GM18507 (cell line): ENCODE measurements at places on chromosomes 4 and X.

DNA sequence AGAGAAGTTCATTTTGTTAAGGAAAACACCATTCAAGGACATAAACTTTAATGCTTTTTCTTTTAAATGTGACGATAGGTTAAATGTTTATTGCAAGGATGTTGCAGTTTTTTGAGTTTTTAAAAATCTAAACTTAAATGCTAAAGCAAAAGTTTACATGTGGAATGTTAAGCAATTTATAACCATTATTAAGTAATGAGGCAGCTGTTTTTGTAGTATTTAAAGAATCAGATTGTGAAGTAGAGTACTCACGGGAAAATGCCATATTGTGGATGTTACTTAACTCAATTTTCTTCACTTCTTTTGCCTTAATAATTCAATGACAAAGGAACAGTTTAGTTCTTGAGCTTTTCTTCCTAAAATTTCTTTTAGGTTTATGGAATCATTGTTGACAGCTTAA lies 43.5 kb downstream of the UBE2K start:
- no peak for DNase-seq

- DNase-seq = no peak
Measured at GRCh38 chr4:24210332-24210902, 320.6 kb upstream of the PPARGC1A start.

DNA sequence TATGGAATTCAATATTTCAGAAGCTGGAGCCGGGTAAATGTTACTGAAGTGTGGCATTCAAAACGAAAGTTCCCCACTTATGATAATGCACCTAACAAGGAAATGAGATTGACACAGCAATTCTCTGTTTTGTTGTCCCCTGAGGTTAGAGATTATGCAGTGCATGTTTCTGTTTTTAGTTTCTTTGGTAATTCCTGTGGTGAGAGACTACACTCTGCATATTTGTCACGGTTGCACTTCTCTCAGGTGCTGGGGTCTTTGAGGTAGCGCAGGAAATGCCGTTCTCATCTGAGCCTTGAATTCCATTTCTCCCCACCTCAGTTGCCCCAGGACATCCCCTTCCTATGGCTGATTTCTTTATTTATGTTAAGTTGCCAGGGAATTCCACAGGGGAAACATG lies 15.3 kb upstream of the BEND4 start:
- DNase-seq = peak; percentile 42

DNA sequence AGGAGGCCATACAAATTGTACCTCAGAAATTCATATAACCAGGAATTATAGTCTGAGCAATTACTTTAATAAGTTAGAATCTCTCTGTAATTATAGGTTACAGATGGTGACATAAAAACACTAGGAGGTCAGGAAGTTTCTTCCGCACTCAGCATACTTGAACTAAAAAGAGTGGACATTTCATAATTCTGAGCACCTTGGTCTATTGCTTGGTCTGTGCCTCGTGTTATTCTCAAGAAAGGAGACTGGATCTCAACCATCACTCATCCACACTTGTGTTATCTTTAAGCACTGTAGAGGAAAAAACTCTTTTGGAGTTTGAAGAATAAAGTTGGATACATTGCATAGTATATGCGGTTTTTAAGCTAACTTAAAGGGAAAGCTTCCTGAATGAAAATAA lies 91.1 kb downstream of the SYNPO2 start:
- DNase-seq = no peak

DNA sequence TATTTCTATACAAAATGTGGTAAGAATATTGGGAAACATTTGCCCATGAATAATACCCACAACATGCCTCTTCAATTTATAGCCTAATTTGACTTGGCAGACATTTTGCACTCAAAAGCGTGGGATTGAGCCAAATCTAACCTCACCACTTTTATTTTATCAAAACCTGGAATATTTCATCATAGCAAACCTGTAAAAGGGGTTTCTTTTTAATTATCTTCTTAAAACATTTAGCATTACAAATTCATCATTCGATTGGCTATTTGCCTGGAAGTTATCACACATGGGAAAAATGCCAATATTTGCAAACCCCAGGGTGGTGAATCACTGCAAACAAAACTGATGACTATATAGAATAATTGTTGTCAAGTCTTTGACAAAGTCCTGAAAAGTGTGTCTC lies 56.2 kb downstream of the VCX3B start:
- no peak for DNase-seq

DNA sequence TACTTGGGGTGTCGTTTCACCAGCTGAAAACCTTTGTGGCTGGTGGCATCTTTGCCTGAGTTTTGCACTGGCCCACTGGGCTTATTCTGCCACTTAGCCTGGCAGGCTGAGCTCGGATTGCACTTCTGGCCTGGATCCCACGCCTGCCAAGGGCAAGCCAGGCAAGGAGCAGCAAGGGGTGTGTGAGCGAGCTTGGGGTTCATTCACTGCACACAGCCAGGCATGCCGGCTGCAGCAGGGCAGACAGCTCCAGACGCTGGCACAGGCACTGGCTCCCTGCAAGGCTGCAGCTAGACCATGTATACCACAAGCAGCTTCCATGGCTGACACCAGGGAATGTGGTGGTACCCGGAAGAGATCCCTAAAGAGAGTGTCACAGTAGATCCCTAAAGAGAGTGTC lies 476.3 kb downstream of the EPHA5 start:
- no peak for DNase-seq

DNA sequence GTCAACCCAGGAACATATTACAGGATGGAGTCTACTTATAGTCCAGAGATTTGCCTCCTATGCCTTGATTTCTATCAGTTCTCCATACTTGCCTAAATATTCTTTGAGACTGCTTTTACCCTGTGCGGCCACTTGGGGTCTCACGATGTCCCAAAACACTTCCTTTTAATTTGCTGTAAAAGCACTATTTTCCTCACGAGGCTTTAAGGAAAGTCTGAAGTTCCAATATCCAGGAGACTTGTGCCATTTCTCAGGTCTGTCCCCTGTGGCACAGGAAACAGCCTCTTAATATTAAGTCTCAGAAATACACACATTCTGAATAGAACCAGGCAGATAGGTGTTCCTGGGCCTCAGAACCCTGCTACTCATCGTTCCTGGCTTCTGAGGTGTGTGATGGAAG lies 142.9 kb downstream of the TMEM164 start:
- DNase-seq = no peak

GRCh38 chr4:95729596-95729995 lies 110.3 kb upstream of the PDHA2 start:
- DNase-seq = no peak

DNA sequence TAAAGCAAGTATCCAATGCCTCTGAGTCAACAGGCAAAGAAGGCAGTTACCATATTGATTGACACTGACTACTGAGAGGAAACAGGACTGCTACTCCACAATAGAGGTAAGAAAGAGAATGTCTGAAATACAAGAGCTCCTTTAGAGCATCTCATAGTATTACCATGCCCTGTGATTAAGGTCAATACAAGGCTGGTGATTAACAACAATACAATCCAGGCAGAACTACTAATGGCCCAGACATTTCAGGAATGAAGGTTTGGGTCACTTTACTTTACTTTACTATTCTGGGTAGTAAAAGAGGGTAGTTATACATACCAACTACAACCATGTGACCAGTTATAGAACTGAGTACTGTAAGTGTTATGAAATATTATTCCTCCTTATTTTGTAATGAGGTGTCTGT lies 44.5 kb downstream of the BRWD3 start:
- DNase-seq = no peak

DNA sequence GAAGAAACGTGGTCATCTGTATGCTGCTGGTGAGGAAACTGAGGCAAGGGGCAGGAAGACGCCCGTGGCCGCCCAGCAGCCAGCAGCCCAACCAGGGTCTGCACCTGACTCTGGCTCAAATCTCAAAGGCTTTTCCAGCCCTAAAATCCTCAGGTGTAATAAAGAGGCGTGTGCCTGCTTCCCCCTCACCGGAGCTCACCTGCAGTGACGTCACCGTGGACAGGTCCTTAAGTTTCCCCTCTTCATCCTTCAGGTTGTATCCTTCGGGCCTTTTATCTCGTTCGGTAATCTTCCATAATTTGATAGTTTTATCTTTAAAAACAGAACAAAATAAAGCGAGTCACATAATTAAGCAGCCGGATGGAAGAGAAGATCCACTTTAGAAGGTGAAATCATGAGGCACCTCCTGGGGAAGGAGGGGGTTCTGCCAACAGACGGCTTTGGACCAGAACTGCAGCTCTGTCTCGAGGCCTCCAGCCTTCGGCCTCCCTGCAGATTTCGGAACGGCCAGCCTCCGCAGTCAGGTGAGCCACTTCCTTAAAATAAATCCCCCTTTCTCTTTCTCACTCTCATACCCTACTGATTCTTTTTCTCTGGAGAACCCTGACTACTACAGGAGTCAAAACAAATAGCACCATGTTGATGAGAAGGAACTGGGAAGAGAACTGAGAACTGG lies 96.7 kb downstream of the PPP2R2C start:
- no peak for DNase-seq

DNA sequence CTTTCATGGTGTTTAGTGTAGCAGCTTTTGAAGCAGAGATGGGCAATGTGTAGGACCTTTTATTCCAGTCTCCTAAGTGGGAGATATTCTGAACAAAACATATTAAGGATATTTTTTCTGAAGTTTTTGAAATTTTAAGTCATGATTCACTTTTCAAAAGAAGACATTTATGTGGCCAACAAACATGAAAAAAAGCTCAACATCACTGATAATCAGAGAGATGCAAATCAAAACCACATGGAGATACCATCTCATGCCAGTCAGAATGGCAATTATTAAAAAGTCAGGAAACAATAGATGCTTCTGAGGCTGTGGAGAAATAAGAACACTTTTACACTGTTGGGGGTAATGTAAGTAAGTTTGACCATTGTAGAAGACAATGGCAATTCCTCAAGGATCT lies 76.0 kb downstream of the FAT4 start:
- no peak for DNase-seq

DNA sequence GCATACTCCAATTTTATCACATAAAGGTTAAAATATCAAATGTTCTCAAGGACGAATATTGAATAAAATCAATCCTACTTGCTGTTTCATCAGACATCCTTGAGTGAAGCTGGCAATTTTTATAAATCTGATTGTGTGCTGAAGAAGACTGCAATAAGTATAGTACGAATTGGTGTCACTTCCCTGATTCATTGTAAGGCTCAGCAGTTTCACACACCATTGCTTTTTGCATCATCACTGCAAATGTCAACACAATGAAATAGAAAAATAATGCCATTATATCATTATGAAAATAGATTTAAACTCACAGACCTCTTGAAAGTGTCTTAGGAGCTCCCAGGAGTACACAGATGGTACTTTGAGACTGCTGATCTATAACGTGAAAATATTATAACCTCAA lies 172.5 kb downstream of the ANKRD50 start:
- DNase-seq = no peak

GRCh38 chr4:16029262-16029661 lies 54.6 kb downstream of the PROM1 start:
- no peak for DNase-seq

- DNase-seq = no peak
Measured at GRCh38 chrX:111504941-111505340, 6.5 kb upstream of the SERTM2 start.

DNA sequence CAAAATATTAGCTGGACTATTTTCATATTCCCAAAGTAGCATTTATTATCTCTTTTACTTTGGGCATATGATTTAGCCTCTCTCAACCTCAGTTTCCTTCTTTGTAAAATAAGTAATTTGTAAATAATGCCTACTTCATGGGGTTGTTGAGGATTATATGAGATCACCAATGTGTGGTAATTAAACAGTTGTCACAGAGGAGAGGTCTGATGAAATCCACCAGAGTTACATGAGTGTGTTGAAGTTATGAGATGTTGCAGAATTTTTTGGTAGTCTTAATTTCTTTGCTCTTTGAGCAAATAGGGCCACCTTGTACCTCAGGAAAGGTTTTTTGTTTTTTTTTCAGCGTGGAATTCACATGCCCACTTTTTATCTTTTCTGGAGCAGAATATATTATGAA lies 1.4 kb downstream of the COX7B start:
- no peak for DNase-seq

- DNase-seq = no peak
Measured at GRCh38 chr4:68874507-68874906, 58.7 kb downstream of the UGT2B10 start.

DNA sequence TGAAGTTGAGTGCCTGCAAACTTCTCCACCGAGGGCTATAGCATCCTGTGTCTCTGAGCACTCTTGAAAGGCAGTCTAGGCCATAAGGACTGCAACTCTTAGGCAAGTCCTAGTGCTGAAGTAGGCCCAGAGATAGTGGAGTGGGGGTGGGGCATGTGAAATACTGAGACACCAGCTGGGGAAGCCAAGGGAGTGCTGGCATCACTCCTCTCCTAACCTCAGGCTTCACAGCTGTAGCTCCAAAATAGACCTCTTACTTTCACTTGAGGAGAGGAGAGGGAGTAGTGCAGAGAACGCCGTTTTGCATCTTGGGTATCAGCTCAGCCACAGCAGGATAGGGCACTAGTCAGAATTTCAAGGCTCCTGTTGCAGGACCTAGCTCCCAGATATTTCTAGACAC lies 56.2 kb upstream of the CYSLTR1 start:
- no peak for DNase-seq

DNA sequence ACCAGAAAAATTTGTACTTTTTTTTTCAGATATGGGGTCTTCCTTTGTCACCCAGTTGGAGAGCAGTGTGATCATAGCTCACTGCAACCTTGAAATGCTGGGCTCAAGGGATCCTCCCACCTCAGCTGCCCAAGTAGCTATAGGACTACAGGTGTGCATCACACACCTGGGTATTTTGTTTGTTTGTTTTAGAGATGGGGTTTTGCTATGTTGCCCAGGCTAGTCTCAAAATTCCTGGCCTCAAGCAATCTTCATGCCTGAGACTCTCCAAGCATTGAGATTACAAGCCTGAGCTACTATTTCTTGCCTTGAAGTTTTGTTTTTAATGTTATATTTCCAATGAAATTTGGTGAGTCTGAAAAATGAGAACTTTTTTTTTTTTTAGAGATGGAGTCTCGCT lies 847.8 kb downstream of the TRIML1 start:
- no peak for DNase-seq
